ENCODE measurements at places on chromosomes 1 and 21.
A peak's percentile ranks its signal among the peaks of the same experiment; 100 is the strongest.

DNA sequence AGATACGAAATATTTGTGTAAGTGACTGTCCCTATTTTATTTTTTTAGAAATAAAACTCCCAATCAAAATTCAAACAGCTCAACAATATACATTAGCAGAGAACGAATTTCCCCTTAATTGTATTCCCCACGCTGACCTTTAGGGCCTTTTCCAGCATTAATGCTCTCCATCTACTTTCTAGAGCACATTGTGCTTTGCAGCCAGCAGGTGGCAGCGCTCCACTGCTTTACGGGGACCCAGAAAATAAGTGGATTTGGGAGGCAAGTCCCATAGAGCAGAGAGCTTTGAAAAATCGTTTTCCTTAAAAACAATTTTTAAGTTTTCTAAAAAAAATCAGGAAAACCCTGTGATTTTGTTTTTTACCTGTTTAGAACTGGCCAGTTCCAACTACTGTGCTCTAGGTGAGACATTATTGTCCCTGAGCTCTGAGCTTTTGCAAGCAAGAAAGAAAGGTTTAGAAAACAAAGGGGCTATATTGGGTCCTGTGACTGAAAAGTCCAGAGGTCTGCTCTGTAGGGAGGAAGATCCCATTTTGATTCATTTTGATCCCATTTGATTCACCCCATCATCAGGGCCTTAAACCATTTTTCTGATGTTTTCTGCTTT, 144.4 kb upstream of the ZNF644 start:
- no peak for DNase-seq
- no peaks in the 10 kb centered on the region for H3K36me3 ChIP-seq
- no peak overlapping the region for H3K27ac ChIP-seq

DNA sequence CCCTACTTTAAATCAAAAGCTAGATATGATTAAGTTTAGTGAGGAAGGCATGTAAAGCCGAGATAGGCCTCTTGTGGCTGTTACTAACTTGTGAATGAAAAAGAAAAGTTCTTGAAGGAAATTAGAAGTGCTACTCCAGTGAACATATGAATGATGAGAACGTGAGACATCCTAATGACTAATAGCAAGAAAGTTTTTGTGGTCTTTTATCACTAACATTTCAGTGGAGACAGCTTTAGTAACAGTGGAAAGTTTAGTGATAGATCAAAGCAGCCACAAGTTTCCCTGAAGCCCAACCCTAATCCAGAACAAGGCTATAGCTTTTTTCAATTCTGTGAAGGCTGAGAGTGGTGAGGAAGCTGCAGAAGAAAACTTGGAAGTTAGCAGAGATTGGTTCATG, 73.6 kb upstream of the LRRC8B start:
- H3K27ac ChIP-seq, result no peak overlapping the region
- no peak for DNase-seq
- H3K27me3 ChIP-seq, result no peaks in the 10 kb centered on the region

DNA sequence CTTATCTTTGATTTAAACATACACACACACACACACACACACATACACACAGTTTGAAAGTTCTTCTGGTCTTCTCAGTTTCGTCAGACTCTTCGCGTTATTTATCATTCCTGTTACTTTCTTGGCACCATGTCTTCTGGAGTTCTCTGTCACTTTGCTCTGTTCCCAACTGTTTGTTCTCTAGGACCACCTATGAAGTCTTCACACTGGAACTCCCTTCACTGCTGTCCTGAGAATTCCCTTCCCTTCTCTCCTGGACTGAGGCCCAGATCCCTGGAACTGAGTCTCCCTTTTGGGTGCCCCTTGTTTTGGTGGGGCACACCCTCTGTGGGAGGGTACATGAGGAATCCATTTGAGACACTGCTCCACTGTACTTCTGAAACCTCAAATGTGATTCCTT, 30.5 kb downstream of the ALG14 start:
- H3K27ac ChIP-seq, result peak overlapping the region; percentile 70
- DNase-seq, result no peak
- no peaks in the 10 kb centered on the region for H3K4me1 ChIP-seq
- H3K4me3 ChIP-seq, result no peak overlapping the region
- no peaks in the 10 kb centered on the region for H3K27me3 ChIP-seq

DNA sequence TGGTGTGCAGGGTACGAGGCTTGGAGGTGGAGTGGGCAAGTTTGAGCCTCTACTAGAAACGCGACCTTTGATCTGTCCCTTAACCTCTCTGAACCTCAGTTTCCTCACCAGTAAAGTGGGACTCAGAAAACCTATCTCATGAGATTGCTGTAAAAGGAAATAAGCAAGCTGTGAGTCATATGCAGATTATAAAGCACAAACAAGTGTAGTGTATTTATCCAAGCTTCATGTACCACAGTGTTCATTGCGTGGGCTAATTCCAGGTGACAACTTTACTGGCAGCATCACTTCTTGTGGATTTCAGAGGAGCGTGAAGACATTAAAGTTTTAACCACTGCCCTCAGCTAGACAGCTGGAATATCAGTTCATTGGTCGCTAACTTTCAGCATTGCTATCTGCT, 44.4 kb downstream of the ZNF697 start:
- no peaks in the 10 kb centered on the region for H3K4me1 ChIP-seq
- H3K27ac ChIP-seq, result no peak overlapping the region
- DNase-seq, result no peak
- H3K36me3 ChIP-seq, result no peaks in the 10 kb centered on the region
- H3K27me3 ChIP-seq, result no peaks in the 10 kb centered on the region

DNA sequence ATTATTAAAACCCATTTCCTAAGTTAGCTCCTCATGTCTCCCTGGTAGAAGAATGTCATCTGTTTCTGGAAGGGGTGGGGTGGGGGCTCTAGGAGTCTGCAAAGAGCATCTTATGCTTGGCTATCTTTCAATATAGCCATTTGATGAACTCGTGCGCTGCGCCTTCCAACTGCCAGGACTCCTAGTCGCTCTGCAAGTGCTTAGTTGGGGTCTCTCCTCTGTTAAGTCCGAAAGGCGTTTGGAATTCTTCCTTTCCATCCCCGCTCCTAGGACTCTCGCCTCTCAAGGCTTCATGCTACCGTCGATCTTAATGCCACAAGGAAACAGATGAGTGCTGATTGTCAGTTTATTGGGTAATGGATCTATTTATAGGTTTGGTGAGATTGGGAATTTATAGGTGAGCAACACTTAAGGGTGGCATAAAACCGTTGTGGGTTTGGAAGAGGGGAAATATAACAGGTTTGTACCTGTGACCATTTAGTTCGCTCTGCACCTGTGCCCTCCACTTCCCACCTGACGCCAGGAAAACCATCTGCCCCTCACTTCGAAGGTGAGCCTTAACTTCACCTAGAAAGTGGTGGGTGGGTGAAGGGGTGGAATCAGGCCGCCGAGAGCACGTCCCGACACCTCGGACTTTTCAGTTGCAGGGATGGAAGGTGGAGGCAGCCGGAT, 1.1 kb downstream of the KCNH1 start:
- no peaks in the 10 kb centered on the region for H3K36me3 ChIP-seq
- H3K27me3 ChIP-seq, result no peaks in the 10 kb centered on the region
- H3K4me3 ChIP-seq, result peak overlapping the region; percentile 54

- no peak overlapping the region for H3K4me3 ChIP-seq
- no peak for DNase-seq
- H3K27ac ChIP-seq, result no peak overlapping the region
- H3K36me3 ChIP-seq, result no peaks in the 10 kb centered on the region
- H3K27me3 ChIP-seq, result peaks cover 74% of the 10 kb centered on the region
These were observed 52.7 kb upstream of the TTC34 start for GRCh38 chr1:2854151-2854550.

DNA sequence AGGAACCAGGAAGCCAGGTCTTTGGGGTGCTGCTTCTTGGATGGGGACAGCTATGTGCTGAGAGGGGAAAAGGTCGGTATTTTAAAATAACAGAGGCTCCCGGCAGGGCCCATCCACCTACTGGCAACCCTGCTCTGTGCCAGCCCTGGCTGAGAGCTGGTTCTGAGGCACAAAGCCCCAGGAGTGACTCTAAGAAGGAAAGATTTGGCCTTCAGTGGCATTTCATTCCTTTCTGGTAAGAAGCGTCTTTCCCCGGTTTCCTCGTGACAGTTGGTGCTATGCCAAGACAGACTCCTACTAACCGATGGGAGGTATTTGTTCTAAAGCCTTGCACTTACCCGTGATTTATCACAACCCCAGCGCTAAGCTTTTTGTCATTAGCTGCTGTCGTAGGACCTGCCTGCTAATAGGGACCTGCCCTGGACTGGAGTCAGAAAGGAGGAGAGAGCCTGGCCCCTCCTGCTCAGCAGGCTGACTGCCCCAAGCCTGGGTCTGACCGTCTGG, 123.1 kb upstream of the ADAR start:
- H3K36me3 ChIP-seq, result no peaks in the 10 kb centered on the region
- no peaks in the 10 kb centered on the region for H3K27me3 ChIP-seq
- no peak for DNase-seq
- H3K27ac ChIP-seq, result no peak overlapping the region
- H3K4me1 ChIP-seq, result no peaks in the 10 kb centered on the region

- no peaks in the 10 kb centered on the region for H3K36me3 ChIP-seq
- peaks cover 76% of the 10 kb centered on the region for H3K27me3 ChIP-seq
- no peak for DNase-seq
- no peak overlapping the region for H3K27ac ChIP-seq
- no peak overlapping the region for H3K4me3 ChIP-seq
These were observed 26.9 kb downstream of the LHX4 start for GRCh38 chr1:180257028-180257386.

DNA sequence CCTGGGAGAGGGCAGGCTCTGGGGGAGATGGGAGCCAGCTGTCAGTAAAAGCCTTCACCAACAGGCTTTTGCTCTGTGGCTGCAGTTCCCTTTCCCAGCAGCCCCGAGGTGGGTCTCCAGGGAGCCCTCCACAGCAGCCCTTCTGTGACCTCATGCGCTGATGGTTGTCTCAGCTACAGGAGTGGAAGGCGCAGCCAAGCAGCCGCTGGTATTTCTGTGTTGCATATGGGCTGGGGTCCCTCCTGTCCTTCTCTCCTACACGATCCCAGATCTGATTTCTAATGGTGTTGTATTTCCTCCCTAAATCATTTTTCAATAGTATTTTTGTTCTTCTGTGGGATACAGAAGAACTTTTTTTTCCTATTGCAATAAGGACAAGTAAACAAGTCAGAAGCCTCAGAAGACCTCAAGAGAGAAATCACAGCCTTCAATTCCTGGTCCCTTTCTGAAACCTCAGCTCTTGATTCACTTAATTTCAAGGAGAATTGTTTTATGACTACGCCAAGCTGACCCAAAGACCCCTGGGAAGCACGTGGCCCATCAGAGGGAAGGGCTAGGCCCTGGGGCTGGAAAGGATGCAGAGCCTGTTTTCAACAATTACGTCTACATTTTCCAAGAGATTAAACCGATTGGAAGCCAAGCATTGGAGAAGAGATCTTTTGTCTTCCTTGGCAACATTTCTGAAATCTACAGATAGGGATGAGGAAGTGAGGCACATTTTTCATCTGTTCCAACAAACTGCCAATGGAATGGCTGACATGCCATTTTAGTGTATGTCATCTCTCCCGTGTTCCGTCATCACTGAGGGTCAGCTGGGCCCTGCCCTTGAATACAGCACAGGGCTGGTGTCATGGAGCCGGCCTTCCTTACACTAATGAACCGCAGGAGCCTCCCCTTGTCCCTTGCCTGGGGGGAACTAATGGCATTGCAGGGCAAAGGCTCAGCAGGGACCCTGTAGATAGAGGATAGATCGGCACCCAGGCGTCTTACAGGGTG, 42.0 kb upstream of the SCCPDH start:
- no peak overlapping the region for H3K4me3 ChIP-seq
- H3K36me3 ChIP-seq, result no peaks in the 10 kb centered on the region
- peaks cover 9% of the 10 kb centered on the region for H3K4me1 ChIP-seq
- H3K27me3 ChIP-seq, result peaks cover 10% of the 10 kb centered on the region

DNA sequence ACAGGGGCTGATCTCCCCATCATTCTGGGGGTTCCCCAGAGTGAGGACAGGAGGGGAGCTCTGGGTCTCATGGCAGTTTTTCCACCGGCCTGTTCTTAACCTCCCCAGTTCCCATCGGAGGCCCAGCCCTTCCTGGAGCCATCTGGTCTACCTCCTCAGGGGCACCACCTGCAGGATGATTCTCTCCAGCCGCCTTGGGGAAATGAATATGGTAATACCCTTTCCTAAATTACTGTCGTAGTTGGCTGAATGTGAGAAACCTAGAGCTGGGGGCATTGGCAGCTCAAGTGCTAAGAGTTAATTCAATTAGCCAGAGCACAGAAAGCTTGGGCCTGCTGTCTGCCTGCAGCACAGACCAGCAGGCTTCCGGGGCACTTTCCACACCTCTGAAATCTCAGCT, 64.9 kb downstream of the TAS1R2 start:
- DNase-seq, result no peak
- peaks cover 60% of the 10 kb centered on the region for H3K27me3 ChIP-seq

GRCh38 chr1:88351960-88352359, 332.1 kb upstream of the PKN2 start:
- no peaks in the 10 kb centered on the region for H3K36me3 ChIP-seq
- no peak for DNase-seq
- H3K27me3 ChIP-seq, result no peaks in the 10 kb centered on the region
- H3K4me3 ChIP-seq, result no peak overlapping the region

DNA sequence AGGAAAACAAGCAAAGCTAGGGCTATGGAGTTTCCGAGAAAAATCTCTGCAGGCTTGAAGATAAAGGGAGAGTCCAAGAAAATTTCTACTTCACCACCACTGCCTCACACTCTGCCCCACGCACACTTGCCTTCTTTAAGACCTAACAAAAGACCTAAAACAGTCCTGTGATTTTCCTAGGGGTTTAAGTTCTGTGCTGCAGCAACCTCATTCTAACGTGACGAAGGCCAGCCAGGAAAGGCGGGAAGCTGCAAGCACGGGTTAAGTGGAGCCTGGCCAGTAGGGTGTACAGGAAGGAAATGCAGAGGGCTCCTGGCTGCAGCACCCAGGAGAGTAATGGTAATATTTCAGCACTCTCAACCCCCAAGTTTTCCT, 1.5 kb downstream of the SPATA6 start:
- no peaks in the 10 kb centered on the region for H3K36me3 ChIP-seq
- peak overlapping the region; percentile 88 for H3K4me3 ChIP-seq
- DNase-seq, result peak; percentile 53

DNA sequence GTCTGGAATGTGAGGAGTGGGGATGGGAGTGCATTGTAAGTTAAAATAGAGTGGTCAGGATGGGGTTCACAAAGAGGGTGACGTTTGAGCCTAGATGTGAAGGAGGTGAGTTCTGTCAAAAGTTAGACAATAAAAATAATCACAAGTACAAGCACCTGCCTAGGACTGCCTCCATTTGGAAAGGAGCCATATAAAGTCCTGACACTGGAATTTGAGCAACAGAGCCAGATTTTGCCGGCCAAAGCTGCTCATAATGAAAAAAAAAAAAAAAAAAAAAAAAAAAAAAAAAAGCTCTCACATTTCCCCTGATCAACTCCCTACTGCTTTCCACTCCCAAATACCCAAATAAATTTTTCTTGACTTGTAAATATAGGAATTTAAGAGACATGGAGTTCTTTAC, 4.1 kb downstream of the PALMD start:
- H3K27me3 ChIP-seq, result no peaks in the 10 kb centered on the region
- no peak overlapping the region for H3K27ac ChIP-seq
- H3K4me1 ChIP-seq, result no peaks in the 10 kb centered on the region
- DNase-seq, result no peak
